ENCODE measurements at places on chromosomes 3 and 15.

DNA sequence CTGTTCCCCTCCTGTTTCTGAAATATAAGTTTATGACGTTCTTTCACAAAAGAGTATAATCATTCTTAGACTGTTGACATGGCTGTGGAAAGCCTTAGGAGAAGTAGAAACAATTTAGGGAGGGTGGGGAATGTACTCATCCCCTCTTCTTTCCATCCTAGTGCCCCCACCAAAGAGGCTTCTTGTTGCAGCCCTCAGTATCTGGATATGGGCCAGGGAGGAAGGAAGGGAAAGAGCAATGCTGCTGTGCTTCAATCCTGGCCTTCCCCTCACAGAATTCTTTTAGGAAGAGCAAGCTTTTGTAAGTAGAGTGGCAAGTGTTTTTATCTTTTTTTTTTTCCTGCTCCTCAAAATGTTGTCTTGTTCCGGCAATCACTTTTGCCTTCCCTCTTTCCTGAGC lies 1.7 kb downstream of the INAFM2 start:
- DNase-seq, result no peak

- no peak for DNase-seq
Observed at GRCh38 chr3:101898752-101899169, 49.4 kb downstream of the NFKBIZ start.

DNA sequence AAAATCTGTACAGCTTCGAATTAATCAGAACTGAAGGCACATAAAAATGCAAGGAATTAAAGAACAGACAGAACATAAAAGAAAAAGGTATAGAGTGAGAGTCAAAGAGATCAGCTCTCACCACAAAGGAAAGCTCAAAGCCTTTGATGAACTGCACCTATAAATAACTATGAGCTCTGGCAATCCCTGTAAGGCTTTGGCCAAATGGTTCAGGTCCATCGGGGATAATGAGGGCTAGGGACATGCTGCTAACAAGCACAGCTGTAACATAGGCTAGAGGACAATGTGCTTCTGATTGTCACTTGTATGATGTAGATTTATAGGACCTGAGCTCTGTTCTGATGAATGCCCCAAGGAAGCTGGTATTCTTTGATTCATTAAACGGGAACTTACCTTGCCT lies 113.9 kb upstream of the MRPL3 start:
- no peak for DNase-seq

- no peak for DNase-seq
Observed at GRCh38 chr3:161265916-161266571, 44.9 kb downstream of the NMD3 start.

DNA sequence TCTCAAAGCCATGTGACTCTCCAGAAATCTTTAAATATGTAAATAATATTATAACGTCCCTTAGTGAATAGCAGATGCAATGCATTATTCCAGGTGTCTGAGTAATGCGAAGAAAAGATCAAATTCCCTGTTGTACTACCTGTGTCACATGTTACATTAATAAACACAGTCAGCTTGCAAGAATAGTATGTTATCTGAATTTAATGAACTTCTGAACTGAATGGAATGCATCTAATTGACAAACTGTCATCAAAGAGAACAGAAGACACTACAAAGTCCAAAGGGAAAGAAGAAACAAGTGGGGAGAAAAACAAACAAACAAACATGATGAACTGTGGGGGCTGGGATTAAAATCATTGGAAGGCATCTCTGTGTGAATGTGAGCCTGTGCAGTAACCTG lies 508.8 kb downstream of the LPP start:
- no peak for DNase-seq

- DNase-seq, result no peak
Observed at GRCh38 chr3:7927864-7928263, 573.8 kb upstream of the LMCD1 start.

DNA sequence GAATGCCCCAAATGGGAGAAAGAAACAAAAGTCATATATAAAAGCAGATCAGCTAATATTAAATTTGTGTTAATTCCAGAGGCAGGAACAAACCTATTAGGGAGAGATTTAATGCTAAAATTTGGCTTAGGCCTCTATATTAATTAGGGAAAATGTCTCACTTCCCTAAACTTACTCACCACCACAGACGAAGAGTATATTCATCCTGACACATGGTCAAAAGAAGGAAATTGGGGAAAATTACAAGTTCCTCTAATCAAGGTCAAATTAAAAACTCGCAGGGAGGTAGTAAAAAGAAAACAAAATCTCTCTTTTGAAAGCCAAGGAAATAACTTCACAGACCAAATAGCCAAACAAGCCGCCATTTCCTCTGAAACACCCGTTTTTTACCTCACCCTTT lies 32.2 kb downstream of the GRM2 start:
- no peak for DNase-seq

DNA sequence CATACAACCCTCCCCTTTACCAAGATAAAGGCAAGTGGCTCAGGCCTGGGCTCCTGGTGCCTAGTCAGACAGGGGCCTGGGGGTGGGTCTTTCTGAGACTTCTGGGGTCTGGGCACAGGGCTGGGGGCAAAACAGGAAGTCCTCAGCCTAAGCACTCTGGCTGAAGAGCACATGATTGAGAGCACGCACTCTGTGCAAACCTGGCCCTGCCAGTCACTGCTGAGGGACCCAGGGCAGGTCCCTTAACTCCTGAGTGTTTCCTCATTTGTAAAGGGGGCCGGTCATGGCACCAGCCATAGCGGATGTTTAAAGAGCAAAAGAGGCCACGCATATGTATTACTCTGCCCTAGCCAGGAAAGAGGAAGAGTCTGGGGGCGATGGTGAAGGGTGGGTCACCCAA lies 16.0 kb downstream of the TKT start:
- DNase-seq, result no peak

DNA sequence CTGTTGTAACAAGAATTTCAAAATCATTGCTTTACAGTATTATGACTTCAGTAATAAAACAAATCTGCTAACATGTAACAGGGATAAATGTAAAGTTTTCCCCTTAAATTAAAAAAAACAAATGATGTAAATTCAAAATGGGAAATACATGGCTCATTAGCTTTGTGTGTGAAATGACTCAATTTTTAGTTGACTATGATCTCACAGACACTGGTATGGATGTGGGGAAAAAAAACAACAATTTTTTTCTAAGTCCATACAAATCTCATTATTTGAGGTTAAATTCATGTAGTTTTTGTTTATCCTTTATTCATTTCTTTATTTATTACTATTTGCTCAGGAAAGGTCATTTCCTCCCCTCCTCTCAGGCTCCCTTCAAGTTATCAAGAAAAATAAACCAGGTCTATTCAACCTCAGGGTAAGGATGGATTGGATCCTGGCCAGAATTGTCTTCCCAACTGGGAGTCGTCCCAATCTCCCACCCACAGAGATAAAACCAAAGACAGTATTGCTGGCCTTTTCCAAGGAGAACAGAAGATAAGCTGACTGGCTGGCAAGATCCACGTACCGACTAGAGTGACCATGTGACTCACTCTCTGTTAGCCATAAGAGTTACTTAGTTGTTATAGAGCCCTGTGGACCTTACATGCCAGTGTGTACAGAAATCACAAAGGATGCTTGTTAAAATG lies 373.3 kb downstream of the GAP43 start:
- no peak for DNase-seq

DNA sequence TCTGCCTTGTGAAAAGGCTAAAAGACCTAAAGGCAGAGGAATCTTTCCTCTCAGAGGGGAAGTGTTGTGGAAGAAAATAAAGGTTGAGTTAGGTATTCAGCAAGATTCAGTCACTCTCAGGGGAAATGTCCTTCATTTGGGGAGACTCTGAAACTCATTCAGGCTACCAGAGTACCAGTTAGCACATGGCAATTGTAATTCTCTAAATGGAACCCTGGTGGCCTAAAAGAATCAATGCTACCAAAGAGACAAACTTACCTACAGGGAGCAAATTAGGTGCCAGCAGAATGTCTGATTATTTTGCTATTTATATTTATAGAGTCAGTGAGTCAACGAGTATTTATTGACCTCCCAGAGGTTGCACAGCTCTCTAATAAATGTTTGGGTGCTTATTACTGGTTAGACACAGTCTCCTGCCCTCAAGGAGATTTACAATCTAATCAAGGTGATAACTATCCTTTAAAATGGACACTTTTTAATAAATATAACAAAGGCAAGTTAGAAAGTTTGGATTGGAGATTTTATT lies 33.9 kb upstream of the CDIN1 start:
- no peak for DNase-seq

DNA sequence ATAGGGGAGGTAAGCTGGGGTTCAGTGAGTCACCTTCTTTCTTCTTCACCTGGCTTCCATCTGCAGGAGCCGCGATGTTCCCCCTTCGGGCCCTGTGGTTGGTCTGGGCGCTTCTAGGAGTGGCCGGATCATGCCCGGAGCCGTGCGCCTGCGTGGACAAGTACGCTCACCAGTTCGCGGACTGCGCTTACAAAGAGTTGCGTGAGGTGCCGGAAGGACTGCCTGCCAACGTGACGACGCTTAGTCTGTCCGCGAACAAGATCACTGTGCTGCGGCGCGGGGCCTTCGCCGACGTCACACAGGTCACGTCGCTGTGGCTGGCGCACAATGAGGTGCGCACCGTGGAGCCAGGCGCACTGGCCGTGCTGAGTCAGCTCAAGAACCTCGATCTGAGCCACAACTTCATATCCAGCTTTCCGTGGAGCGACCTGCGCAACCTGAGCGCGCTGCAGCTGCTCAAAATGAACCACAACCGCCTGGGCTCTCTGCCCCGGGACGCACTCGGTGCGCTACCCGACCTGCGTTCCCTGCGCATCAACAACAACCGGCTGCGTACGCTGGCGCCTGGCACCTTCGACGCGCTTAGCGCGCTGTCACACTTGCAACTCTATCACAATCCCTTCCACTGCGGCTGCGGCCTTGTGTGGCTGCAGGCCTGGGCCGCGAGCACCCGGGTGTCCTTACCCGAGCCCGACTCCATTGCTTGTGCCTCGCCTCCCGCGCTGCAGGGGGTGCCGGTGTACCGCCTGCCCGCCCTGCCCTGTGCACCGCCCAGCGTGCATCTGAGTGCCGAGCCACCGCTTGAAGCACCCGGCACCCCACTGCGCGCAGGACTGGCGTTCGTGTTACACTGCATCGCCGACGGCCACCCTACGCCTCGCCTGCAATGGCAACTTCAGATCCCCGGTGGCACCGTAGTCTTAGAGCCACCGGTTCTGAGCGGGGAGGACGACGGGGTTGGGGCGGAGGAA lies 2.6 kb downstream of the ISLR2 start:
- no peak for DNase-seq

DNA sequence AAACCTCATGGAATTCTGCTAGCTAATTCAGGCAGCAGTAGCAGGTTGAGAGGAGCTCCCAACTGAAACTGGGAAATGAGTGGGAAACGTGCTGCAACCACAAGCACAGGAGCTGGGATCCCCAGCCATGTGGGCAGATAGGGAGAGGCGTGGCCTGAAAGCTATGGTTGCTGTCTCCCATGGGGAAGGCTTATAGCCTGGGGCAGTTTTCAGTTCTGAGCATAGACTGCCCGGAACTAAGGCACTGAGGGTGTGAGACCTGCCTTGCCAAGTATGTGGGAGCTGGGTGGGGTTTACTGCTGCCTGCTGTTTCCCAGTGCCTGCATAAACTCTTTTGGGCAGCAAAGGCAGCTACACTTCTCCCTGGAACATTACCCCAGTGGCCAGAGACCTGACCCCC lies 229.5 kb downstream of the TUSC7 start:
- no peak for DNase-seq

- no peak for DNase-seq
Observed at GRCh38 chr15:49428409-49429095, 5.5 kb downstream of the FGF7 start.

DNA sequence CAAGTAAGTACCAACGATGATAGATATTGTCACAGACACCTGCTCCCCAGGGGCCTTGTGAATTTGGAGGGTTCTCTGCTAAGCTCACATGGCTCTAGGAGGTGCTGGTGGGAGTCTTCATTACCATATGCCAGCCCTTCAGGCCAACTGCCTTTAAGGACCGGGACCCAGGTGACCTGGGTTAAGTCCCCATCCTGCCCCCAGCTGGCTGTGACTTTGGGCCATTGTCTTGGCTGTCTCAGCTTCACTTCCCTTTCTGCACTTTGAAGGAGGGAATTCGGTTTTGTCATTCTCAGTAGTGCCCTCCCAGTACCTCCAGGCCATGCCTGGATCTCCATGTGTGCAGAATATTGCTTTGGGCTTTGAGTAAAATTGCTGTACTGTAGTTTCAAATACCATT lies 72.8 kb upstream of the ACAD9 start:
- no peak for DNase-seq

DNA sequence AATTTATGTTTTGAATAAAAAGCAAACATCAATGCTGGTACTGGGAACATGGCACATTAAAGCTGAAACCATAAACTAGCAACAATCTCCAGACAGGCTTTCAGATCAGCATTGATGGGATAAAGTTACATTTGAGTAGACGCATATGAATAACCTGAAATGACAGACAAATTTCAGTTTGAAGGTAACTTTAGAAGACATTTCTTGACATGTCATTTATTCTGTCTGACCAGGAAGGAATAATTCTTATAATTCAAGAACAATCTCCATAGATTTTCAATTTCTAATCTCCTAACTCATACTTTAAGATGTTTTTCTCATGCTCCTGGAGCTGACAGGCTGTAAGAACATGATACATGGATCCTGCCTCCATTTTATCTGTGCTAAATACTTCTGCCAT lies 69.8 kb downstream of the PLCH1 start:
- DNase-seq, result no peak

- DNase-seq, result no peak
Observed at GRCh38 chr3:119443179-119443578, 20.2 kb downstream of the TMEM39A start.

DNA sequence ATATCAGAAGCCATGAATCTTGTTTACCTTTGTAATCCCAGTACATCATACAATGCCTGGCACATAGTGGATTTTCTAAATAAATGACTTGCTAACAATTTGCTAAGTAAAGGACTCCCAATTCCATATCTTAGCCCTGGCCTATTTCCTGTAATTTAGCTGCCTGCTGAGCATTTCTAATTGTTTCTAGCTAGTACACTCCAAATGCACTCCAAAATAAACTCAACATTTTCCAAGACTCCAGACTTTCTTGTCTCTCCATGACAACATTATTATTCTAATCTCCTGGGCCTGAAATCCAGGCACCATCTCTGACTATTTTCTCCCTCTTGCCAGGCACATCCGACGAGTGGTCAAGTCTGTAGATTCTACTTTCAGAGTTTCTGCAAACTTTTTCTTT lies 773.5 kb downstream of the SQOR start:
- DNase-seq, result no peak

DNA sequence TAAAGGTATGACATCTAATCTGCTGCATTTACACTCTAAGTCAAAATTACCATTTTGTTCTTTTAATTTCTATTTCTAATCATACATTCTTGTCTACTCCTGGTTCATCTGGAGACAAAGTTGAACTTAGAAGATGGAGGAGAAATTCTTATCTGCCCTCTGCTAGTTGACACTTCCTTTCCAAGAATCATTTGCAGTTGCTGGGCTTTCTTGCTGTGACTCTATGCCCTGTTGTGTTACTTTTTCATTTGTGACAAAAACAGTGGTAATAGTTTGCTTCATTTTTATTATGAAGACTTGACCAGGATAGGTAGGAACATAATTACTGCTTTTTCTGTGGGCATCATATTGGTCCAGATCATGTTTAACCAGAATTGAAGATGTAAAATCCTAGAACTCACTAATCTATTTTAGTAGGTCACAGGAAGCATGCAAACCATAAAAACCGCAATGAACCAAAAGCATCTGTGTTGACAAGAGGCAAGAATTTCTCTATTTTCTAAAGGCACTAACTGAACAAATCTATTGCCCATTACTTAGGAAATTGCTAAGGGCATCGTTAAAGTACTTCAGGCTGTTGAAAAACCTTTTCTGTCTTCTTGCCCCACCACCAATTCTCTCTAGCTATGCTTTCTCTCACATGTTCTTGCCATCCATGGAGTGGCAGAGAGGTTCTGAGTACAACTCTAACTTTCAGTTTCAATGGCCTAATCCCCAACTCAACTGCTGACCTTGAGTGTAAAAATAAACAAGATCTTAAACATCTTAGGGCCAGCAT lies 4.2 kb upstream of the CCR2 start:
- no peak for DNase-seq

Data from stimulated activated CD4-positive, alpha-beta T cell treated with anti-CD3 and anti-CD28 coated beads, Interleukin-1b, Interleukin-23, amount 100 ng/mL, for 1 hour (primary cell).